ENCODE measurements at places on chromosomes 16 and 17.

DNA sequence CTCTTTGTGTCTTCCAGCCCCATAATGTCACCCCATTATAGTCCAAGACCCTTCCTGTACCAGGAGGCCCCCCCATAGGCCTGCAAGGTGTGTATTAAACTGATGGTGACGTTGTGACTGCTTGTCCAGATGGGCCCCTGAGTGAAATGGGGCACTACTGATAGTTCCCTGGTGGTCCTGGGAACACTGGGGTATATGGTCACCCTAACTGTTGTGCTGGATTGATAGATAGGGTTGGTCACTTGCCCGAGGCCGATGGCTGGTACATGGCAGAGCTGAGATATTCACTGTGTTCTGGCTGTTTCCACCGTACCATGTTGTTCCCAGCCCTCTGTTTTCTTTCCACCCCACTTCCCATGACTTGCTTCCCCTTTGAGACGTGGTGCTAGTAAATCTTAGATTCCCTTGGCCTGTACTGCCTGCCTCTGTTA lies 4.3 kb downstream of the CNP start:
- no peak for DNase-seq

- no peak for DNase-seq
These were observed 240.8 kb downstream of the STX8 start for GRCh38 chr17:9334536-9335446.

GRCh38 chr17:56085576-56086267 lies 67.6 kb upstream of the ANKFN1 start:
- no peak for DNase-seq

GRCh38 chr16:72138064-72138572 lies 33.8 kb downstream of the PMFBP1 start:
- DNase-seq = no peak

DNA sequence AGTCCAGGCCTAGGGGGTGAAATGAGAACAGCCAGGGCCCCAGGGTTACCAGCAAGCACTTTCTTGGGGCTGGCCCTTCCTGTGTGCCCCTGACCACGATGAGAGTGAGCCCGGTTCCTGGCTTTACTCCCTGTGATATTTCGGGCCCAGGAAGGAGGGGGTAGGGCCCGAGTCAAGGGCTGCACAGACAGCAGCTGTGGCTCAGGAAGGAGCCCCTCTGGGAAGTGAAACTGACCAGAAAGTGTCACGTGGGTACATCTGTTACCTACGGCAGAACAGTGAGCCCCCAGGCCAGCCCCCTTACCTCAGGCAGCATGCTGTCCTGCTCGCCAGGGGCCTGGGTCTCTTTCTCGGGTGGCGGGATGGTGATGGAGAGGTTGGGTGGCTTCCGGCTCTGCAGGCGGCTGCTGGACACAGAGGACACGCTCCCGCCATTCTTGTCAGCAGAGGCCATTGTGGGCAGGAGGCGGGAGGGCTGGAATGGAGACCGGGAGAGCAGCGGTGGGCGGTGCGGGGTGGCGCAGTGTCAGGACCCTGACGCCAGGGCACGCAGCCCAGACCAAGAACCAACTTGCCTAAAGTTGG lies 13.8 kb downstream of the AANAT start:
- DNase-seq = no peak

DNA sequence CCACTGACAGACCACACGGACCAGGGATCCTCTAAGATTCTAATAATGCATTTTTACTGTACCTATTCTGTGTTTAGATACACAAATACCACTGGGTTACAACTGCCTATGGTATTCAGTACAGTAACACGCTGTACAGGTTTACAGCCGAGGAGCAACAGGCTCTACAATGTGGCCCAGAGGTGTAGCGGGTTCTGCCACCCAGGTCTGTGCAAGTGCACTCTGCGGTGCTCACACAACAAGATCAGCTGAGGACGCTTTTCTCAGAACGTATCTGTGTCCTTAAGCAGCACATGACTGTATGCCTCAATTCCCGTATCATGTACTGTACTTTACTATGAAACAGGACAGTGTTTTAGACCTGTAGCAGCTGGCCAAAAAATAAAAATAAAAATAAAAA lies 6.5 kb downstream of the ZCCHC14 start:
- no peak for DNase-seq

DNA sequence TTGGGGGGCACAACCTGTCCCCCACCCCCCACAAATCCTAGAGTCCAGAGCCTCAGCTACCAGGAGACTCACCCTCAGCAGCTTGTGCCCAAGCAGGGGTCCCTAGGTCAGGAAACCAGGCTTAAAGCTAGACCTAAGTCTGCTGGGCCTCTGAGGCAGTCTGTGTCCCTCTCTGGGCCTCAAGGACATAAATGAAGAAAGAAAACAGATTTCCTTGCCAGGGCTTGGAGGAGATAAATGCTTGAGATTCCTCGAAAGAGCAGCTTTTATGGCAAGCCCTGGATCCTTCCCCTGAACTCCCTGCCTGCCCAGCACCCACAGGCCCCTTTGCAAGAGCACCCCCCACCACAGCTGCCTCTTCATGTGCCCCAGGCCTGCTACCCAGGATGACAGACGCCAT lies 3.3 kb downstream of the SRCIN1 start:
- no peak for DNase-seq

GRCh38 chr16:56741399-56741798 lies 11.5 kb downstream of the NUP93 start:
- DNase-seq = no peak

GRCh38 chr16:30902029-30902972 lies 5.9 kb downstream of the CTF1 start:
- peak; percentile 45 for DNase-seq

DNA sequence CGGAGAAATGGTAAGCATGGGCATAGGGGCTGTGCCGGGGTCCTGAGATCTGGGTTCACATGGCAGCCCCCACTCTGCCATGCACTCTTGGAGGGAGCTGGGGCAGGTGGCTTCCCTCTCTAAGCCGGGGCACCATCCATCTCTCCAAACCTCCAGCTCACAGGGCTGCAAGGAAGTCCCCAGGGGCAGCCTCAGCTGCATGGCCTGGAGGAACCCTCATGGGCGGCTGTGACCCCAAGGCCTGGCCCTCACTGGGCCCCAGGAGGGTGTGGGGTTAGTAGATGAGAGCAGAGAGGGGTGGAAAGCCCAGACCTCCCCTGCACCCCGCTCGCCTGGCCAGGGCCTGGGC lies 2.6 kb downstream of the CTRB2 start:
- DNase-seq = no peak

- no peak for DNase-seq
These were observed 6.2 kb upstream of the GSE1 start for GRCh38 chr16:85606904-85607303.

GRCh38 chr17:34412965-34413441 lies 50.0 kb upstream of the CCL1 start:
- DNase-seq = no peak

DNA sequence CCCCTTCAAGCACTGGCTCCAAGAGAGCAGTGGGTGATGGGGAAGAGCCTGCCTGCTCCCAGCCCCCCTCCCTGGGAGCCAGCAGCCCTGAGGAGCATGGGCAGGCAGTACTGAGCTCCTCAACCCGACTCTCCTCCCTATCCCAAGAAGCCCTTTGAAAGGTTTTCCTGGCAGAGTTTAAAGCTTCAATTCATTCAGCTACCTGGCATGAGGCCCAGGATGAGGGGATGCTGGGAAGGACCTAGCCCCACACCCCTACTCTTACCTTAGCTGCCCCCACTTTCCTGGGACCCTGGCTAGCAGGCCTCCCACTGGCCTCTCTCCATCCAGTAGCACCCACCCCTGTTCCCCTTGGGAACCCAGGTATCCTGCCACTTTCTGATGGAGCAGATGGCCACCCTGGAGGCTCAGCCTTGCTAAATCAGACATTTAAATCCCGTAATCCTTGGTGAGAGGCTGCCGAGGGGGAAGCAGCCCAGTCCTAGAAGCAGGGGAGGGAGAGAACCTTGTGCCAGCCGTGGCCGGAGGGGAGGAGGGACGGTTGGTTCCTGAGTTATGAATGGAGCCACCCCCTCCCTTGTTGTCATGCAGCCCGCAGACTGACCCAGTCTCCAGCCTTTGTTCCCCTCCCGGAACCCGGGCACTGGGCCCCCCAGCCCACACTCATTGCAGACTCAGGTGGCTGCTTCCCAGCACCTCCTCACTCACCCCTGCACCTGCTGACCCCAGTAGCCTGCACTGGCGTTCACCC lies 17.1 kb downstream of the ATP1B2 start:
- no peak for DNase-seq

GRCh38 chr17:42329025-42329976 lies 41.0 kb downstream of the STAT5A start:
- no peak for DNase-seq

All from stimulated activated CD4-positive, alpha-beta T cell treated with anti-CD3 and anti-CD28 coated beads, Interleukin-15, amount 100 ng/mL, for 1 hour (primary cell).